ENCODE measurements at places on chromosomes 12 and 14.

DNA sequence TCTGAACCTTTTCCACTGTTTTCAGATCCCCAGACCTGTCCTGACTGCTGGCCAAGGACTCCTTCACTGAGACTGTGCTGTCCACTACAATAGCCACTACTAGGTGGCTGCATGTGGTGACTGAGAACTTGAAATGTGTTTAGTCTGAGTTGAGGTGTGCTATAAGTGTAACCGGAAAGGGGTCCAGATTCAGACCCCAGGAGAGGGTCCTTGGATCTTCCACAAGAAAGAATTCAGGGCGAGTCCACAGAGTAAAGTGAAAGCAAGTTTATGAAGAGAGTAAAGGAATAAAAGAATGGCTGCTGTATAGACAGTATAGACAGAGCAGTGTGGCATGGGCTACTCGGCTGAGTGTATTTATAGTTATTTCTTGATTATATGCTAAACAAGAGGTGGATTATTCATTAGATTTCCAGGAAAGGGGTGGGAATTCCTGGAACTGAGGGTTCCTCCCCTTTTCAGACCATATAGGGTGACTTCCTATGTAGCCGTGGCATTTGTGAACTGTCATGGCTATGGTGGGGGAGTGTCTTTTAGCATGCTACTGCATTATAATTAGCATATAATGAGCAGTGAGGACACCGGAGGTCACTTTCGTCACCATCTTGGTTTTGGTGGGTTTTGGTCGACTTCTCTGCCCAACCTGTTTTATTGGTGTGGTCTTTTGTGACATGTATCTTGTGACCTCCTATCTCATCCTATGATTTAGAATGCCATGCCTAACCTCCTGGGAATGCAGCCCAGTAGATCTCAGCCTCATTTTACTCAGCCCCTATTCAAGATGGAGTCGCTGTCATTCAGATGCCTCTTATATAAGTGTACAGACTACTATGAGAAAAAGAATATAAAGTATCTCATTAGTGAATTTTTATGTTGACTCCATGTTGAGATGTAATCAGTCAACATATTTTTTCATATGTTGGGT lies 70.0 kb upstream of the SRSF5 start:
- DNase-seq: peak; percentile 59

DNA sequence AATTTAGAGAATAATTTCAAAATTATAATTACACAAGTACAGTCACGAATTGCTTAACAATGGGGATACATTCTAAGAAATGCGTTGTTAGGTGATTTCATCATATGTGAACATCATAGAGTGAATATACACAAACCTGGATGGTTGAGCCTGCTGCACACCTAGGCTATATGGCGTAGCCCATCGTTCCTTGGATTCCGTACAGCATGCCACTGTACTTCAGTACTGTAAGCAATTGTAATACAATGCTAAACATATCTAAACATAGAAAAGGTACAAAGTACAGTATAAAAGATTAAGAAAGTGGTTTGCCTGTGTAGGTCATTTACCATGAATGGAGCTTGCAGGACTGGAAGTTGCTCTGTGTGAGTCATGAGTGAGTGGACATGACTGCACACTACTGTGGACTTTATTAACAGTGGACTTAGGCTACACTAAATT lies 286.2 kb downstream of the CACNA1C start:
- no peak for DNase-seq

GRCh38 chr14:91919814-91920213 lies 27.7 kb downstream of the FBLN5 start:
- no peak for DNase-seq

- DNase-seq: no peak
Observed at GRCh38 chr12:88985631-88986030, 366.7 kb downstream of the DUSP6 start.

DNA sequence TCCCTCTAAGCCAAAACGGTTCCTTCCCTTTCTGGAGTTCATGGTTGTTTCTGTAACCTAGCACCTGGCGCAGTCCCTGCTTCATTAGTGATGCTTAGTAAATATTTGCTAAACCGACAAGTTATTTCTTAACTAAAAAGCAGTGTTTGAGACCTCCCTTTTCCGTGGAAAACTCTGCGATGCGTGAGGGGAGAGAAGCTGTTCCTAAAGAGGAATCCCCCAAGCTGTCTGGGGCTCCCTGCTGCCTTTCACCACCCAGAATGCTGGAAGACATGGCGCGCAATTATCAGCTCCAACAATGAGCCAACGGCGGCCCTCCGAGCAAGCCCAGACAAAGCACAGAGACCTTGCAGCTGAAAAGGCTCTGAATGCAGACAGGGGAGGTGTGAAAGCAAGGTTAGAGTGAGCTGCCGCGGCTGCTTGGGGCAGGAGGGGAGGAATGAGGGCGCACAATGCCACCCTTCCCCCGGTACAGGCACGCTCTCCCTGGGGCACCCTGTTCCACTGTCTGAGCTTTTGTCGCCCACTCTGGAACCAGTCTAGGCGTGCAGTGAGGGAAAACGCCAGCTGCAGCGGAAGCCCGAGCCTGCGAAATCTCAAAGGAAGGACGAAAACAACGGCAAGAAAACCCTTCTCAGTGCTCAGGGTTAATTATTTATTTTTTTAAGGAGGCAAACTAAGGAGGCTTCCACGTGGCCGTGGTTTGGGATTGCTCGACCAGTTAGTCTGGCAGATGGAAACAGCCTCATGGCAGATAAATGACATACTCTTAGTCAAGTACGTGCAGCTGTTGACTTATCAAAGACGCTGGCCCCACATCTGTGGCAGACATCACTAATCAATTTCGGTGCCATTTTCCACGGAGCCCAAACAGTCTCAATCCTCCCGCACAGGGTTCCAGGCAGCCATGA lies 66.3 kb downstream of the RBM19 start:
- DNase-seq: peak; percentile 86

All from NCI-H510A (cell line).